Stimulated activated CD4-positive, alpha-beta T cell treated with anti-CD3 and anti-CD28 coated beads, Interleukin-1b, Interleukin-23, amount 100 ng/mL, for 4 hours (primary cell): ENCODE measurements at places on chromosomes 1 and 21.

- DNase-seq, result no peak
Measured at GRCh38 chr1:25169610-25170009, 62.7 kb downstream of the SYF2 start.

GRCh38 chr21:36461918-36462486 is 17.9 kb downstream of the CLDN14 start:
- DNase-seq, result no peak

GRCh38 chr1:225655509-225656258 is 2.8 kb upstream of the ENAH start:
- no peak for DNase-seq

DNA sequence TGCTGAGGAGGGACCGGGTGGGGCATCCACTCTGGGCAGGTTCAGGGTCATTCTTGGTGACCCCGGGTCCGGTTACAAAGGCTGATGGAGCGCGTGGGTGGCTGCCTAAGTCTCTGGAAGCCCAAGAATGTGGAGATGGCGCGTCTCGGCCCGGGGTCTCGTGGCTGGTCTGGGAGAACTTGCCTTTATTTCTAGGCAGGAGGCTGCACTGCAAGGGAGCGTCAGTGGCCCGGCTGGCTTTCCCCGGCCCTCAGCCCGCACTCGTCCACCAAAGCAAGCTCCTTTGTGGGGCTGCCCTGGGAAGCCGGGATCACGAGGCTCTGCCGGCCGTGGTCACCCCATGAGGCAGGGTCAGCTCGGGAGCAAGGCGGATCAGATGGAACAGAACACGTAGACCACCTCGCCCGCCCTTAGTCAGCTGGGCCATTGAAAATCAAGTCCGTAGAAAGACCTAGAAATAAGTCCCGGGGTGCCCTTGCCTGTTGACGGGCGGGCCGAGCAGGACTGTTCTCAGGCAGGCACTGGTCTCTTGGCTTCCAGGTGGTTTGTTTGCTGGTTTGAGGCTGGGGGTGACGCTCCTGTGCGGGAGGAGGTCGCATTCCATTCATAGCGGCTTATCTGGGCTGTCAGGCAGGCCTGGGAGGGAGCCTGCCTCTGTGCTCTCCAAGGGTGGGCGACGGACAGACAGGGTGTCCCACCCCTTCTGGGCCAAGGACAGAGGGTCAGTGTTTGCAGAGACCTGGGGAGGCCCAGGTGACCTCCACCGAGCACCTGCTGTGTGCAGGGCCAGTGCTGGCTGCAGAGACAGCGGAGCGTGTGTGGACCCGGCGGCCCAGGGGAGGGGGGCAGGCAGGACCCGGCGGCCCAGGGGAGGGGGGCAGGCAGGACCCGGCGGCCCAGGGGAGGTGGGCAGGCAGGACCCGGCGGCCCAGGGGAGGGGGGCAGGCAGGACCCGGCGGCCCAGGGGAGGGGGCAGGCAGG is 25.8 kb downstream of the COL18A1 start:
- no peak for DNase-seq

DNA sequence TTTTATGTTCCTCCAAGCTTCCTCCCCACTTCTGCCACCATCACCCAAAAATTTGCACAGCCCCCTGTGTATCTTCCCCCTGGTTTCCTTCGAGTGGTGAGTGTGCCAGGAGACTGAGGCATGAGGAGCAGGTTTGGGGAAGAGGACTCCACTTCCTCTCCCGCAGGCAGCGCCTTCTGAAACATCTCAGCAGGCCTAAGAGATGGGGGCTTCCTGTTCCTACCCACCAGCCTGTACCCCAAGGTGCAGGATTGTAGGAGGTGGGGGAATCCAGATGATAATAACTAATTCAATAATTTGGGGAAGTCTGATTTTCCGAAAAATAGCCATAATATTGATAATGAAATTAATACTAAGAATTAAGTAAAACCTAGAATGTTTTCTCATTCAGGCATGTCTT is 62.4 kb downstream of the RHBG start:
- DNase-seq, result no peak

DNA sequence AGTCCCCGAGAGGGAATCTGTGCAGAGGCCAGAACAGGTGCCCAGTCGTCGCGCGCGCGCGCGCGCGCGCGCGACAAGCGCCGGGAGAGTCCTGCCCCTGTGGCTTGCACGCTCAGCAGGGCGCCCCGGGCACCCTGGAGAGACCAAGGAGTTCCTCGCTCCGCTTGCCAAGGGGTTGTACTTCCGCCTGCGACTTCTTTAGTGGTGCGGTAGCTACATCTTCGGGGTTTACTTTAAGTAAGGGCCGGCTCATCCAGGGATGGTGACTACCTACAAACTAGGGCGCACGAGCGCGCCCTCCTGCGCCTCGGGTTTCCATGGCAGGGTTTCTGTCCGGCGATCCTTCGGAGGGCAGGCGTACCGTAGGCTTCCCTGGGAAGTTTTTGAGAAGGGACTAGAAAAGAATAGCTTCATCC is 1.4 kb downstream of the LHX4 start:
- DNase-seq, result no peak

GRCh38 chr21:37527716-37528115 is 161.1 kb downstream of the DYRK1A start:
- DNase-seq, result no peak
